ENCODE measurements at places on chromosomes 11 and 22.

DNA sequence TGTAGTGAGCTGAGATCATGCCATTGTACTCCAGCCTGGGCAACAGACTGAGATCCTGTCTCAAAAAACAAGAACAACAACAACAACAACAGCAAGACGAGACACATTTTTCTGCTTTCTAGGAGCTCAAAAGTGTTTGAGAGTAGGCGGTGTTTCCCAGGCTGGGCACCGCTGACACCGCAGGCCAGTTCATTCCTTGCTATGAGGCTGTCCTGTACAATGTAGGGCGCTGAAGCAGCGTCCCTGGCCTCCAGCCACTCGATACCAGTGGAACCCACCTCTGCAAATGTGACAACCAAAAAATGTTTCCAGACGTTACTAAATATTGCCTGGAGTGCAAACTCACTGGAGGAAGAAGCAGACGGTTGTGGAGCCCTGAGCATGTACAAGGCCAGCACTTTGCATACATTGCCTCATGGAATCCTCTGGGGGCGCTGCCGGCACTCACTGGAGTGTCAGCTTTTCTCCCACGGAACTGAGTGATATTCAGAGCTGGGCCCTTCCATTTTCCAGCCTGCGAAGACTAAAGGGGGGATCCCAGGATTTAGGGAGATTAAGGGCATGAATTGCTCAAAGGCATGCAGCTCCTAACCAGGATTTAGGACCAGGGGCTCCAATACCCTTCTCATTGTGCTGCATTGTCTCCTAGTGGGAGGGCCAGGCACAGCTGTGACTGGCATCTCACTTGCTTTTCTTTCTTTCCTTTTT, 5.8 kb upstream of the MIEF1 start:
- DNase-seq = peak; percentile 53

DNA sequence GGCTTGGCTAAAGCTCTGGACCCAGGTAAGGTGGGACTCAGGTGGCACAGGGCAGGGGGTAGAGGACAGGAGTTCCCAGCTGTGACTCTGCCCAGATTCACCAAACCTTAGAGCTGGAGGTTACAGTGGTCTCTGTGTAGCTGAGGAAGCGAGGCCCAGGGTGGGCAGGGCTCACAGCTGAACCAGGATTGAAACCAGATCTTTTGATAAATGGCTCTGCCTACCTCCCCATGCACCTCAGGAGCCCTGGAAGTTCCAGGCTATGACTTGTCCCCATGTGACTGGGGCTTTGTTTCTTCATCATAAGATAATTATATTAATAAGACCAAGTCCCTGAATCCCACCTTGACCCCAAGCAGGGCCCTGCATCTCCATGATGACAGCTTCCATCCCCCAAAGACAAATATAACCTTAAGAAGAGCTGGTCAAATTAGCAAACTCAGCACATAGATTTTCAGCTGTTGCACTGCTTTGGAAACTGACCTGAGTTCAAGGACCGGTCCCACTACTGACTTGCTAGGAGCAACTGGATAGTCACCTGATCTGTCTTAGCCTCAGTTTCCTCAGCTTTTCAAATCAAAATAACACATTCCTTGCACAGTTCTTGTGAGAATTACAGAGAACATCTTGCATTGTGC, 21.3 kb upstream of the TSKU start:
- no peak for DNase-seq

DNA sequence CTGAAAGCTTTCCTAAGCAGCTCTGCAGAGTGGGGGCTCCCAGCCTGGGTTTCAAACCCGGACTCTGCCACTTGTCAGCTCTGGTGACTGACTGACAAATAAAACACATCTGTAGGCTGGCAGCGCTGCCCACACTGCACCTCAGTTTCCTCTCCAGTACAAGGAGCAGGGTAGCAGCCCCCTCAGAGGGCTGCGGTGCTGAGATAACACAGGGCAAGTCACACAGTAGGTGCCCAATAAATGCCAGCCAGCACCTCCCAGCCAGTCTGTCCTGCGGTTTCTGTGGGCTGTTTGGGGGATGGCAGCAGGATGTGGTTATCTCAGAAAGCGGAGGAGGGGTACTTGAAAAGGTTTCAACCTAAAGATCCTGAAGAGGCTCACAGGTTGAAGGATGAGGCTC, 1.5 kb downstream of the SYT12 start:
- peak; percentile 54 for DNase-seq

- DNase-seq = no peak
These were observed 14.0 kb upstream of the MCHR1 start for GRCh38 chr22:40665312-40665711.

DNA sequence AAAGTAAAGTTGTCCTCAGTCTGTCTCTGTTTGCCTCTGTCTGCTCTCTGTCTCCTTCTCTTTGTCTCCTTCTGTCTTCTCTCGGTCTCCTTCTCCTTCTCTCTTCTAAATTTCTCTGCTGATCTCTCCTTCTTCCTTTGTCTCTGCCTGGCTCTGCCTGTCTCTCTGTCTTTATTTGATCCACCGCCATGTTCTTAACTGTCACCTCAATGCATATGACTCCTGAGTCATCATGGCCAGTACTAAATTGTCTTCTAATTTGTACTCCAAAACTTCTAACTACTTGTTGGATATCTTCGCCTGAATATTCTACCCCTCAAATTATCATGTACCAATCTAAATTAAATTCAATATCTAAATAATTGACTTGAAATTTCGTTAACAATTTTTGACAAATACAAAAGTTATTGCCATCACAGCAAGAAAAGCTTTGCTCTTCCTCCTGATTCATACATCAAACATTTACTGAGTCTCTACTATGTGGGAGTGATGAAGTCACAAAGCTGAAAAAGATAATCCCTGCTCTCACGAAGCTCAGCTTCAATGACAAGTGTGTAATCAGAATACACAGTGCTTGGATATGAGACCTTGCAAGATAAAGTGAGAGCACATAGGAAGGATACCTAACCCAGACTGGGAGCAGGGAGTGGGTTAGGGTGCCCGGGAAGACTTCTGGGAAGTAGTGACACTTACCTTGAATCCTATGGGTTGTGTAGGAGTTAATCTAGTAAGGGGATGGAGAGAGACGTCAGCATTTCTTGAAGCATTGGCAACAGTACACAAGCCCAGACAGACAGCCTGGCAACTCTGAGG, 193.0 kb downstream of the MAML2 start:
- no peak for DNase-seq

- DNase-seq = no peak
These were observed 35.0 kb downstream of the SGSM3 start for GRCh38 chr22:40405178-40406062.

DNA sequence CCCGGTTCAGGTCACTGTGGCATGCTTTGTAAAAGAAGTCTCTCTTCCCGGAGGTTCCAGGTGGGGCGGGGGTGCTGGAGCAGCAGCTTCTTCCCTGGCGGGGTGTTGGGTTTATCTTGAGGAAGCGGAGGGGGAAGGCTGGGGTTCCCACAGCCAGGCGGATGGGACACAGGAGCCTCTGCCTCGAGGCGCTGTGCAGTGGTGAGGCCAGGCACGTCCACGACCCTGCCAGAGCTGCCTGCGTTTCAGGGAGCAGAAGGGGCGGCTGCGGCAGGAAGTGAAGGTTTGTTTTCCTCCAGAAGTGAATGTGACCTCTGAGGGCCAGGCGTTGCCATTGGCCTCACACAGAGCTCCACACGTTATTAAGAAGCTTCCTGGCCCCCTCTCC, 20.1 kb upstream of the ADORA2A start:
- DNase-seq = no peak

- DNase-seq = peak; percentile 81
These were observed 138.8 kb upstream of the SORL1-AS1 start for GRCh38 chr11:121591405-121592033.

DNA sequence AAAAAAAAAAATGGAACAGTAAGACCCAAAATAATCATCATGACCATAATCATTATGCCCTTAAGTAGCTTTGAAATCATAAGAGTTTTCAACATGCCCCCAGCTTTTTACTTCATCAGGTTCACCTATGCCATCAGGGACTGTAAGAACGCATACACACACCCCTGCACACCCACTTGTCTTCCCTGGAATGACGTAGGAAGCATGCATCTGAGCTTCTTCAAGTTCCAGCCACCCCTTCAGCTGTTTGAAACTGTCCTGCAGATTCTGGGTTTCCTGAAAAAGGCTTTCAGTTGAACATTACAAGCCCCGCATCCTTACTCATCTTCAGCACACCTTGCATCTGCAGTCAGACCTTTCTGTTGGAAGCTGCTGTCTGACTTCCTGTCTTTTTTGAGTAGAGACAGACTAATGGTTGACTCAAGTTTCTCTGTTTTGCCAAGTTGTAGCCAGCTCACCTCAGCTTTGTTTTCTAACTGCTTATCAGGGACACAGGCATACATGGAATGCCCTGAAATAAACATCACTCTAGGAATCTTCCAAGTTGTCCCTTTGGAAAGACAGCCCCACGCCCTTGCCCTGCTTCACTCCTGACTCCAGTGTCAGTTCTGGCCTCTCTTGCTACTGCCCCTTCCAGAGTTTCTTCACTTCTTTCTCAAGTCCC, 37.0 kb downstream of the ARHGAP1 start:
- DNase-seq = no peak

- DNase-seq = peak; percentile 66
These were observed 27.8 kb downstream of the WEE1 start for GRCh38 chr11:9601037-9601875.
